NCI-H1105 (cell line): ENCODE measurements at places on chromosomes 2 and 18.

GRCh38 chr2:219029829-219030165 lies 11.5 kb downstream of the CFAP65 start:
- peak; percentile 20 for DNase-seq

DNA sequence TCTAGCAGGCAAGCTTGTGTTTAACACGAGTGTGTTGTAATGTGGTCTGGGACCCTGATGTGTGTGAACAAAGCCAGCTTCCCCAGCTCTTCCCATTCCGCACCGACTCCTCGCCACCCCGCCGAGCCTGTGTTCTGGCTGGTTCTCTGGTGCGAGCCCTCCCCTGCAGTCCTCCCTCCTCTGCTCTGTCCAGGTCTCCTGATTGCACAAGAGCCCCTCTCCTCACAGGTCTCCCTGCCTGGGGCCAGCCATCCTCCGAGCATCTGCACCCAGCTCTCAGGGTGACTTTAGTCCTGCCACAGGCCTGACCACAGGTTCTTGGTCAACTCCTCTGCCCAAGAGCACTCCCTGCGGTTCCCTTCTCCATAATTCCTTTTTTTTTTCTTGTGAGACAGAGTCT lies 13.2 kb downstream of the SLC66A3 start:
- DNase-seq: no peak

DNA sequence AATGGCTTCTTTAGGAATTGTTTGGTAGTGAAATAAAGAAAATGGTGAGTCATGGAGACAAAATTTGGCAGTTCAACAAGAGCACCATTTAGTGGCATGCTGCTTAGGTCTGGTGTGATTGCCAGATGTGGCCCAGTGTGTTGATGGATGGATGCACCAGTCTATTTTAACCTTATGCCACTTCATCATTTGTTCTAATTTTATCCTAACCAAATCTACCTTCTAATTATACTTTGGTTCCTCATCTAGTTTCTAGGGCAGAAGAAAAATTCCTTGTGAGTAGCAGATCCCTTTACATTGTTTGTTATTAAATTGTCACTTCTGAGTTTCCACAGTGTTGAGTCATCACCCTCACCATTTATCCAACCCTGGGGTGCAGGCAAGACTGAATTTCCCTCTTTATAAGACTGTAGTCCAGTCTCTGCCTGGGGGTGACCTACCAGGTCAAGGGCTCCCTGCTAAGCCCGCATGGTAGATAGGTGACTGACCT lies 32.5 kb downstream of the NABP1 start:
- DNase-seq: no peak

- DNase-seq: no peak
These were observed 5.6 kb upstream of the FIGN start for GRCh38 chr2:163741435-163741834.

DNA sequence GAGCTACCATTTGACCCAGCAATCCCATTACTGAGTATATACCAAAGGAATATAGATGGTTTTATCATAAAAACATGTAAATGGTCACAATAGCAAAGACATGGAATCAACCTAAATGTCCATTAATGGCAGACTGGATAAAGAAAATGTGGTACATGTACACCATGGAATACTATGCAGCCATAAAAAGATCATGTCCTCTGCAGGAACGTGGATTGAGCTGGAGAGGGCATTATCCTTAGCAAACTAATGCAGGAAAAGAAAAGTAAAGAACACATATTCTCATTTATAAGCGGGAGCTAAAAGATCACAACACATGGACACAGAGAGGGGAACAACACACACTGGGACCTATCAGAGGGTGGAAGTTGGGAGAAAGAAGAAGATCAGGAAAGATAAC lies 22.9 kb downstream of the SLC38A11 start:
- no peak for DNase-seq

- no peak for DNase-seq
These were observed 132.1 kb downstream of the NBAS start for GRCh38 chr2:15429032-15429431.

DNA sequence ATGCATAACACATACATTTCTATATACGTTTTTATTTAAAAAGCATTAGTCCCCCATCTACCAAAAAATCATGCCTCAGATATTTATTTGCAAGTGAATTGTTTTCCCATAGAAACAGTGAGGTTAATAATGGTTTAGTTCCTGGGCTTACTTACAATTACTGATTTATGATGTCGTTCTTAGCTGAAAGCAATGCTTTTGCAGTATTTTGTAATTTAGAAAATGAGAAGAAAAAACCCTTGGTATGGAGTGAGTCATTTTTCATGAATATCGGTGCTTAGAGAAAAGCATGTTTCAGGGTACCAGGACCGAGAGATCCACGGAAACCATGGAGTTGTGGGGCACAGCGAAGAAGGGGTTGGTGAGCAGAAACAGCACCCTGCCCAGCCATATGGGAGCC lies 12.0 kb upstream of the CDK15 start:
- DNase-seq: no peak

GRCh38 chr18:27763341-27763740 lies 413.6 kb downstream of the CDH2 start:
- no peak for DNase-seq

DNA sequence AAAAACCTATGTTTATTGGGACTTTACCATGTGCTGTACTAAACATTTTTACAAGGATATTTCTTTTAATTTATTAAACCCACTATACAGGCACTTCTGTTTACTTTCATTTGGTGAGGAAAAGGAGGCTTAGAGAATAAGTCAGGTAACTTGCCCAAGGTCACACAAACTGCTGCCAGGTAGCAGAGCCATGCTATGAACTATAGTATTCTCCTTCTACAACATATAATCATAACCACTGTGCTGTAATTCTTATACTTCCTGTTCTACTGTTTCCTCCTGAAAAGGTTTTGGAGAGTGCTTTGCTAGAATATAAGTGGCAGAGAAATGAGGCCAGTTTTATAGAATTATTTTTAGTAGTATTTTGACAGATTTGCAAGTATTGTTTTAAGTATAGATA lies 29.5 kb downstream of the SLC39A10 start:
- DNase-seq: no peak

DNA sequence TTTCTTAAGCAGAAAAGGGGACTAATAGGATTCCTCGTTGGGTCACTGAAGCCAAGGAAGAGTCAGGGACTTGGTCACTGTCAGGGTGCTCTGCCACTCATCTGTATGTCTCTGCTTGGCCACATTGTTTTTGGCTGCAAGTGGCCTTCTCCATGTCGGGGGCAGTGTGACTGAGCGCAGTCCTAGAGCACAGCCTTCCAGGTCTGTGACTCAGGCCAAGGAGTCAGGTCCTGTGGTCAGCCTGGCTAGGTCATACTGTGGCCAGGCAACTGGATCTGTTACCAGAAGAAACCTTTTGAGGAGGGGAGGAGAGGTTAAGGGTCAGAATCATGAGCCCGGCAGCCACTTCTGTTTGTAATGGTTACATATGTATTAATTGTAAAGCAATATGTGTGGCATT lies 61.3 kb downstream of the GALNT1 start:
- DNase-seq: no peak

DNA sequence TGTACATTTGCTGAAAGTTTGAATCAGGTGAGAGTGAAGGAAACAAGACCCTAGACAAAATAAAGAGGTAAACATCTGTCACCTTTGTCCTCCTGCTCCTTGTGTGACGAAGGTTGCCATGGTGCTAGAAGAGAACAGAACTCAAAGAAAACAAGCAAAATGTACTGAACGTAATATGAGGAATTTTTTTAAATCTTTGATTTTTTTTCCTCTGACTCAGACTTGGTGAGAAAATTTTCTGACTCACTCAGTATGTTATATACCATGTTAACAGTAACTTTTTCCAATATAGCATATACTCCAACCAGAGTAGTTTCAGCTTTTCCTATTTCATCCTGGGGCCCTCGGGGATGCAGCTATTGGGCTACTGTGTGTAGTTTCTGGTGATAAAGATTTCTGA lies 2114.6 kb upstream of the PIK3C3 start:
- no peak for DNase-seq

- DNase-seq: no peak
These were observed 191.9 kb upstream of the SALL3 start for GRCh38 chr18:78787751-78788150.

GRCh38 chr2:3254442-3254941 lies 123.1 kb downstream of the EIPR1 start:
- no peak for DNase-seq

DNA sequence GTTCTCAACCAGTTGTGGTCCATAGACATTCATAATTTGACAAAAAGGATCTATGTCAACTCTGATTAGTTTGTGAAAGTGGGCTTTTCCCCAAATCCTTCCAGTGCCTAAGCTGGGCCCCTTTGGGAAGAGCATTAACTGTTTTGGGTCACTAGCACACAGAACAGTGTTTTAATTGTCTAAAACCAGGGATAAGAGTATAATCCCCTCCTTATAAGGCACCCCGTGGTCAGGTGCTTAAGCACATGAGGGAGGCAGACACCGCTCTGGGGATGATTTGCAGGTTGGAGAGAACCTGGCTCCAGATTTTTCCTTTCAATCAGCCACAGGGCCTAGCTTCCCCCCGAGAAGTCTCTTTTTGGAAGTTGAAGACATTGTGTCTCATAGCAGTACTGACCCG lies 53.6 kb upstream of the RFX8 start:
- DNase-seq: no peak

GRCh38 chr18:5024741-5025140 lies 172.3 kb downstream of the AKAIN1 start:
- DNase-seq: no peak

- DNase-seq: peak; percentile 16
These were observed 279.2 kb downstream of the CYRIA start for GRCh38 chr2:16386431-16386830.

- peak; percentile 9 for DNase-seq
These were observed 72.0 kb downstream of the KCNE4 start for GRCh38 chr2:223123855-223124610.
